Adipocyte (in vitro differentiated cells): ENCODE measurements at places on chromosomes 6 and 20.

DNA sequence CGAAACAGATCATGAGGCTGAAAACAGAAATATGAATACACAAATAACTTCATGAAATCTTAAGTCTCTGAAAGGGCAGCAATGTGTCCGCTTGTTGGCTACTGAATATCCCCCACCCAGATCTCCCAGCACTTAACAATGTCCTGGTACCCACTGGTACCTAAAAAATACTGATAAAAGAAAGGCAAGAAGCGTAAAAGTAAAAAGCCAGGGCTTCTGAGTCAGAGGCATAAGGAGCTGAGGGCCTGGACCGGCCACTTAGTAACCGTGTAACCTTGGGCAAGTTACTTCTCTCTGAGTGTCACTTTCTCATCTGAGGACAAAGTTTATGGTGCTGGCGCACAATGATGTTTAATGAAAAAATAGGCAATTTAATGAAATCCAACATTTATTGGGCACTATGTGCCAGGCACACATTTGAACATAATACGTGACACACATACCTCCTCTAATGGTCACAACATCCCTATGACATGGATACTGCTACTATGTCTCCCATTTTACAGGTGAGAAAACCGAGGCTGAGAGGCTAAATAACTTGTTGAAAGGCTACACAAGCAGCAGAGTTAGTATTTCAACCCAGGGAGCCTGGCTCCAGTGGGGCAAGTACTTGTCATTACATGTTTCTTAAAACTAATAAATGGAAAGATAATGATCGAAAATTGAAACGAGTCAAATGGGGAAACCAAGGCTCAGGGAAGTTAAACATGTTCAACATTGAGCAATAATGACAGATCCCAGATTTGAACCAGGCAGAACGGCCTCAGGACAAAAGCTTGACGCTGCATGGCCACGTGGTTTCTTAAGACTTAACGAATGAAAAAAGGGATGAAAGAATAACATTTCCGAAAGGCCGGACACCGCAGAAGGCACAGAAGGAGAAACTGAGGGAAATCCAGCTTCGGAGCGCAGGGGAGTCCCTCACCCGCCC is 828 bp downstream of the TP53RK start:
- DNase-seq, result peak; percentile 82

DNA sequence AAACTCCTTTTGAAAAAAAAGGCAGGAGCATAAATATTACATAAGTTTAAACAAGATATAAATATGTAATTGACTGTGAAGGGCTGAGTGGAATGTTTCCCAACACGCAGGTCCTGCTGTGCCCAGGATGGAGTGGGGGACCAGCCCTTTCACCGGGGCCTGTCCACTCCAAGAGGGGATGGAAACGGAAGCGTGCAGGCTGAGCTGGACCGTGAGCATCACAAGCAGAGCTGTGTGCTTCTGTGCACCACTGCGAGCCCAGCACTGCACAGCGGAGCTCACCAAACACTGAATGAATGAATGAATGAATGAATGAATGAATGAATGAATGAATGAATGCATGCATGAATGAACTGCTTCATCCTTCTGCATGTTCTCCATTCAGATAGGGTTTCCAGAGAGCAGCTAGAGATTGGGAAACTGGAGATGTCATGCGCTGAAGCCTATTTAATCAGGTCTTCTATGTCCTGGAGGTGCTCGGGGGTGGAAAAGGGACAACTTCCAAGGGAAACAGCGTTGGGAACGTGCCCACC is 157.7 kb downstream of the ANKRD60 start:
- DNase-seq, result no peak

DNA sequence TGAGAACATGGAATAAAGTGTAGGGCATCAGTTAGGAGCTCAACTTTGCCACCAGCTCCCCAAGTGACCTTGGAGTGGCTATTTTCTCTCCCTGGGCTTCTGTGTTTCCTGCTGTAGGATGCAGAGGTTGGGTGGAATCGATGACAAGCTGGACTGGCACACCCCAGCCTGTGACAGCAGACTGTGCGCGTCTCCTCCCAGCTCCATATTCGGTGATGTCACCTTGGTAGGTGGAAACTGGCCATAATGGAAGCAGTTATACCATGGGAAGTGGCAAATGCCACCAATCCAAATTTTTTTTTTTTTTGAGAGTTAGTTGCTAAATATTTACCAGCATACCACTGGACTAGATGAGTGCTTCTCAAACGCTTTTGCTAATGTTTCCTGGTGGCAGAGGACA is 85.2 kb downstream of the BANF2 start:
- no peak for DNase-seq

DNA sequence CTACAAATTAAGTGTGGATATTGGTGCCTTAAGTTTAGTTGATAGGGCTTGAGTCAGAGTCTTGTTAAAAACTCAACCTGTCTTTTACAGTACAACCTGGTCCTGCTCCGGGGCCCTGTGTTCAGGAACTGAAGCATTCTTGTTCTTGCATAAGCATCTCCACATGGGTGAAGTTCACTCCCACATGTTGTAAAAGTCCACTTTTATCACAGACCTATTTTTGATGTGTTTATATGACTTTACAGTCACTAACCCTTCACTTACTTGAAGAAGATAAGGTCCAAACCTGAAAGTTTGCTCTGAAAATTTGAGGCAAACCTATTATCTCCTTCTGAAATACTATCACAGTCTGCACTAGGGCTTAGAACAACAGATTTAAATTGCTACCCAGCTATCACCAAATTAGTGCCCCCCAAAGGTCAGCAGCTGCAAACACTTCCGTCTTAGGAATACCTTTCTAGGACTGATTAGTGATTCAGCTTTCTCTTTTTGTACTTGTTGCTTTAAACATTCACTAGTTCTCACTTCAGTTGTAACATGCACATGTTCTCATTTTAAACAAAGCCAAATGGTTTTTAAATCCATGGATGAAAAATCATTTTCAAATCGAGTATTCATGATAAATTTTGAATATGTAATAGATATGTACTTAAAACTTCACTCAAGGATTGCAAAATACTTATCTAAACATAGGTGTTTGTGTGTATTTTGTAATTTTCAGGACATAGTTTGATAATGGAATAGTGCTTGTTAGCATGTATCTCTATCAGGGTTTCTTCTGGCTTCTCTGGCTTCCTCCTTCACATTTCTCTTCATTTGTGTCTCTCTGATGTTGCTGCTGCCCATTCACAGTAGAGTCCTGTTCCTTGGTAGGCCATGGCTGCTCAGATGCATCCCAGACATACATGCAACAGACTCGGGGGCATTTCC is 469.8 kb upstream of the SOX4 start:
- no peak for DNase-seq

DNA sequence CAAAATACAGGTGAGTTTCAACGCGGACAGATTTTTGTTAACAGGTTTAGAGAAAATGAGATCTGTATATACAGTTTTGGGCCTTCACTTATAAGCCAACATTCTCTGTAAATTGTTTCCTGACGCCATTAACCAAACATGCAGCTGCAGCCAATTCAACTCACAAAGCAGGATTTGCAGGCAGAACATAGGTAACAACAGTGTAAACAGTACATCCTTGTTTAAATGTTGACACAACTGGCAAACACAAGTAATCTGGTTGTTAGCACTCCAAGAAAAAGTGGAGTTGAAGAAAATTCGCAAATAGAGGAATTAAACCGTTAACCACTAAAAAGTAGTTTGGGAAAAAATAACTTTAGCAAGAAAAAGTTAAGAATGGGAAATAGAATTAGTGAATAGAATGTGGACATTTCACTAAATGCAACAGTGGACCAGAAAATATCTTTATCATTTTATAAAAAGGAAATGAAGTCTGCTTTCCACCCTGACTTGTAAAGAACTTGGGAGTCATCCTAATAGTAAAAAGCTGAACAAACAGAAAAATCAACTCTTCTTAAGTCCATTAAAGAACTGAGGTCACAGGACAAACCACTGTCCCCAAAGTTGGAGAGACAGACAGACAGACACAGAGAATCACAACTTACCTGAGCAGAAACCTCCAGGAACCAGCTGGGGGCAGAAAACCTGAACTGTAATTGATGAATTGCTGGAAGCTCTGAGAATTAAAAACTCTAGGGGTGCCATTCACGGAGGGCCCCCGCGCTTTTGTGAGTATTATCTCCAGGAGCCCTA is 10.1 kb downstream of the SMIM28 start:
- DNase-seq, result no peak

GRCh38 chr20:53828088-53828681 is 234.5 kb upstream of the ZNF217 start:
- DNase-seq, result peak; percentile 94

DNA sequence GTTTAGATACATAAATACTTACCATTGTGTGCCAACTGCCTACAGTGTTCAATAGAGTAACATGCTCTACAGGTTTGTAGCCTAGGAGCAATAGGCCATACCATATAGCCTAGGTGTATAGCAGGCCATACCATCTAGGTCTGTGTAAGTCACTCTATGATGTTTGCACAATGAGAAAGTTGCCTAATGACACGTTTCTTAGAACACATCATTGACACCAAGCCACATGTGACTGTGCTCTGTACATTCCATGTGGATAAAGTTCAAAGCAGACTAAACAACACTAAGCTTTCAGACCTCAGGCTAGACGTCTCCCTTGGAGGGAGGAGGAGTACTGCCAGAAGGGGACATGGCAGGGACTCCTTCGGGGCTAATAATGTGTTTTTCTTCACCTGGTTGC is 93.6 kb downstream of the KIF16B start:
- no peak for DNase-seq
